Cerebellar cortex (tissue), 1 donor: ENCODE measurements at places on chromosomes 6 and 20.
A peak's percentile ranks its signal among the peaks of the same experiment; 100 is the strongest.

DNA sequence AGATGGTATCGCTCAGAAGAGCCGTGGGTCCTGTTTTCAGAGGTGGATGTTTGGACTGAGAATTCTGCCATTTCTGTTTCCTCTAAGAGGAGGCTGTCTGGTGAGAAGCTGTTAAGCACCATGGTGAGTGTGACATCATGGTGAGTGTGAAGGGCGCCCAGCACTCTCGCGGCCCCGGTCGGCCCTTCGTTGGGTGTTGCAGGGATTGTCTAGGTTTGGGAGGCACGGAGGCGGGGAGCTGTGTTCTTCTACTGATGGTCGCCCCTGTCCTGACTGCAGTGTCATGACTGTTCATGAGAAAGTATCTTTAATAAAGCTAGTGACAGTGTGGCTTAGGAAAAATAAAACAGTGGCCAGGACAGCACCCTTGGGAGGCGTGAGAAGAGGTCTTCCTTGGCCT is 70.4 kb downstream of the NOL4L start:
- DNase-seq, result no peak

DNA sequence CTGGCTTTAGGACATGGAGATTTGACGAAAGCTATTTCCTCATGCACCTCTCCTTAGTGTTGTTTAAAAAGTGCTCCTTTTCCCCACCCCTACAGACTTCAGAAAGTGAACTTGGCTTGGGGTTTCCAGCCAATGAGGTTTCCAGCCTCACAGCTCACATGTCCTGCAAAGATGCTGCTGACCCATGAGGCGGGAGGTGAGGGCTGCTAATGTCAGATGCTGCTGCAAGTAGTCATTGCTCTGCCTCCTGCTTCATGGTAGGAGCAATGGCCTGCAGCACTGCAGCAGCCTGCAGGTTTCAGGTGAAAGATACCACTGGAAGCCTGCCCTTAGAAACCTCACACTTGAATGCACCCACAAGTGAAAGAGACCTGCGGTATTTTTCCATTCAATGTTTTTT is 112.8 kb downstream of the LAMP5 start:
- DNase-seq, result peak; percentile 70

DNA sequence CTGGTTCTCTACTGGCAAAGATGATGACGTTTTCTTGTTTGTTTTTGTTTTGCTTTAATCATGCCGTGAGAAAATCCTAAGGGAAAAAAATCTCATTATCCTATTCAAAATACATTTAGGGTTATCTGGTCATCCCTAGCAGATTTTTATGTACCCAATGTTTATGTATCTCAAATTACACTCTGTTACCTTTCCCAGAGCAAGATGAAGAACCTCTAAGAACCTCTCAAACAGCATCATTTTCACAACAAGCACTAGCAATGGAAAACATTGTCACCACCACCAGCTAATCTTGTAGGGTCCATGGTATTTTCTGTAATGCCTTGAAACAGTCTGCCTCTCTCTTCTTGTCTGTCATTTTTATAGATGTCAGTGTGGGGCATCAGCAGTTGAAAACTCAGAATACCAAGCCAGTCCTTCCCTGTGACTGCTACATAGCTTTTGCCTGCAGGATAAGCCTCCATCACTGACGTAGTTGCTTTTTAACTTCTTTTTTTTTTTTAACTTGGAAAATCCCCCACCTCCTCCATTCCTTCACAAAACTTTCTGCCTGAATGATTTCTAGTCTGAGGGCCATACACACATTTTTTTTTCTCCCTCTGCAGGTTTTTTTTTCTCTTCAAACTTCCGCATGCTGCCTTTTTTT is 2.4 kb upstream of the SNAP25 start:
- peak; percentile 60 for DNase-seq

DNA sequence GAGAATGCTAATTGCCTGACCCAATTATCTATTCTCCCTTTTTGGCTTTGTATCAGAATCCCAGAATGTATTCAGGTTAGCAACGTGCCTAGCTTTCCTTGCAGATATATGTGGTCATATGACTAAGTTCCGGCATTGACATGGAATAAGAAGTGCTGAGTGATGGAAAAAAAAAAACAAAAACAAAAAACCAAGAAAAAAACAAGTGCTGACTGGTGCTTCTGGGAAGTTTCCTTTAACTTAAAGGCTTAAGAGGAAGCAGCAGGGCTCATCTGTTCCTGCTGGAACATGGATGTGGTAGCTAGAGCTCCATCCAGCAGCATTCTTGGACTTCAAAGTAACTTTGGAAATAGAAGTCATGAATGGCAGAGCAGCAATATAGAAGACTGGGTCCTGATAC is 10.4 kb upstream of the RPF2 start:
- no peak for DNase-seq

GRCh38 chr20:19304886-19305415 is 92.5 kb downstream of the SLC24A3 start:
- DNase-seq, result no peak

- DNase-seq, result no peak
These were observed 161.3 kb downstream of the THBS2 start for GRCh38 chr6:169092375-169092774.

- DNase-seq, result no peak
These were observed 43.4 kb downstream of the SLC23A2 start for GRCh38 chr20:4957939-4958362.

GRCh38 chr20:10631126-10631525 is 42.7 kb downstream of the JAG1 start:
- no peak for DNase-seq

DNA sequence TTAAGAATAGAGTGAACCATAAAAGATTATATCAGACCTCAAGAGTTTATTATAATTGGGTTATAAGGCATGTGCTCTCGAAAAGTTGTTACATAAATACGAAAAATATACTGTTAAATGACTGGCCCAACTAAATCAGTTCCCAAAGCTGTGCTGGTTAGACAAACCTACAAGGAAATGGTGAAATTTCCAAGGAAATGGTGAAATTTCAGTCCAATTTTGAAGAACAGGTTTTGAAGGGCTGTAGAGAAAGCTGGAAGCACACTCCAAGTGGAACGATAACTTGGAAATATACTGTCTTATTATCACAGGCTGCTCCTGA is 400 bp upstream of the TRMT11 start:
- no peak for DNase-seq

DNA sequence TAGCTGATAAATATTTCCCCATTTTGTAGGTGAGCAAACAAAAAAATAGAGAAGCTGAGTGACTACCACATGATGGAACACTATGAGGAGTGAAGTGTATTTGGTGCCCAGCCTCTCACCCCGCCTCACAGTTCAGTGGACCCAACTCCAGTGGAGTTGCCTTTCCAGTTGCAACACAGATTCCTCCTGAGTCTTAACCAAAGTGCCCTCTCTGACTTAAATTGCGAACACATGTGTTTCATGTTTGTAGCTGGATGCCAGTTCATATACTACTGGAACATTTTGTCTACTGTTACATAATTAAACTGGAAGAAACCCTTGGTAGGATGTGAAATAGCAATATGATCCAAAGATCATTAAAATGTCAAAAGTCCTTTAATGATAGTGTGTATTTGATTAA is 448.9 kb downstream of the COL12A1 start:
- DNase-seq, result no peak

GRCh38 chr6:10425975-10426780 is 11.3 kb upstream of the TFAP2A start:
- DNase-seq, result no peak

GRCh38 chr6:124002377-124003081 is 198.9 kb downstream of the NKAIN2 start:
- DNase-seq, result peak; percentile 88

GRCh38 chr20:50237349-50237748 is 46.7 kb downstream of the CEBPB start:
- DNase-seq, result no peak

GRCh38 chr20:43460172-43460829 is 2.6 kb downstream of the SRSF6 start:
- no peak for DNase-seq

GRCh38 chr6:55652429-55652828 is 73.4 kb upstream of the HMGCLL1 start:
- DNase-seq, result no peak

- no peak for DNase-seq
These were observed 16.6 kb upstream of the LYRM2 start for GRCh38 chr6:89655122-89655521.

- no peak for DNase-seq
These were observed 45.6 kb downstream of the THBS2 start for GRCh38 chr6:169208011-169208410.

DNA sequence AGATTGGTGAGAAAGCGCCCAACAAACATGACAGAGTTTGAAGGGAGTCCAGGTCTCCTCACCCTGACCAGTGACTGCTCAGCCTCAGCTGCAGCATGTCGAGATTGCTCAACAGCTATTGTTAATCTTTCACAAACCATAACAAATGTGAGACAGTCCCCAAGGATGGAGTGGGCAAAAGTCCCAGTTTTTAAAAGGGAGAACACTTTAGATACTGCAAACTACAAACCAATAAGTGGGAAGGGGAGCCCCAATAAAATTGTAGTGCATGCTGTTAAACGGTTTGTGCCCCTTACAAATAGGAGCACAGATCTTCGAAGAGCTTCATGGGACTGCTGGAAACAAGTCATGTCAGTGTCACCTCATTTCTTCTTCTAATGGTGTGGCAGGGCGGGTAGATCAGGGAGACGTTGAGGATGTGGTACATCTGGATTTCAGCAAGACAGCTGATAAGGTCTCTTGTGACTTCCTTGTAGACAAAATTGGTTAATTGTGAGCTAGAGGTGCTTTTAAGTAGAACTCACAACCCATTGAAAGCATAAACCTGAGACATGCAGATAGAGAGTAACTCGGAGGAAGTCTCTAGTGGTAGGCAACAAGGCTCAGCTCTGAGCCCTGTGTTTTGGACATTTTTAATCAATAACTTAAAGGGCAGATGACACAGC is 134.0 kb upstream of the ARMC2 start:
- no peak for DNase-seq

GRCh38 chr6:134343066-134343465 is 25.2 kb upstream of the SGK1 start:
- DNase-seq, result no peak

GRCh38 chr6:151352410-151353396 is 38.7 kb downstream of the ZBTB2 start:
- DNase-seq, result no peak

DNA sequence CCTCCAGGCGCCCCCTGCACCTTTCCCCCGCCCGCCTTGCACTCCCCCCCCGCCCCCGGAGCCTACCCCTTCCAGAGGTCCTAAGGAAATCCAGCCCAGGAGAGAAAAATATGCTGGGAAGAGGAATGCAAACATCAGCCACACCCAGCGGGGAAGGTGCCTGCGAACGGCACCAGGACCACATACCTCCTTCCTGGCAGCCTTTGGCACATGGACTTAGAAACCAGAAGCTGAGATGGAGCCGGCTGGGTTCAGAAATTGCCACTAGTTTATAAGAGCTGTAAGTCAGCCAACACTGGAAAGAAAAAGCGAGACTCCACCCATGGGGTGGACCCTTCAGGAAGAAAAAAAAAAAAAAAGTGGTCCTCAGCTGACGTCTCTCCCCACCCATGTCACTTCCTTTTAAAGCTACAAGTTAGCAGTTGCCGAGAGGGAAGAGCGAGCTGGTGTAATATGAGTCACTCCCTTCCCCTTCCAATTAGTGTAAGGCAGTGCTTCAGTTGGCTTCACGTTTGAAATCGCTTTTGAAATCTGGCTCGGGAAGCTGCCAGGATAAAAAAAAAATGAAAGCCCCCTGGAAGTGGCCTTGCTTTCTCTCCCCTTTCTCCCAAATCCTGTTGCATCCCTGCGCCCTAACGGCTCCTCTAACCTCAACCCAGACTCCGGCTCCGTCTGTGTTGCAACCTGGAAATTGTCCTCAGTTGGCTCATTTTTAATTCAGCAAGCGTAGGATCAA is at the start of gene AGPAT4:
Gene AGPAT4 (minus strand): TSS at position 310 of the 736 bp plus-strand sequence. CDS start 41,848 bp downstream, outside the sequence.
- DNase-seq, result peak; percentile 97

DNA sequence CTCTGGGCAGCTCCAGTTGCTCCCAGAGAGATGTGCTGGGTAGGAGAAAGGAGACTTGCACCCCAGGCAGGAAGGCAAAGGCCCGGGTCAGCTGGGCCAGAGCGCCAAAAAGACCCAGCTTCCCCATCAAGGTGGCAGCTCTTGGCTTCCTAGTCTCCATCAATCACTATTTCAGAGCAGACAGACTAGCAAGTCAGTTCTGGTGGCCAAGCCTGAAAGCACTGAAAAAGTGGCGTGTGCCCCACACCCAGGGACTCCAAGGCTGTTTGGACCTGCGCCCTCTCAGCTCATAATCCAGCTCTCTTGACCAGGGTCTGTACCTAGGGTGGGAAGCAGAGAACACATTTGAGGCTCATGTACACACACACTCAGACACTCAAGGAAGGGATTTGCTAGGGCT is 3.7 kb downstream of the MAFB start:
- no peak for DNase-seq
